CD4-positive, alpha-beta T cell (primary cell): ENCODE measurements at places on chromosomes 13 and 19.

DNA sequence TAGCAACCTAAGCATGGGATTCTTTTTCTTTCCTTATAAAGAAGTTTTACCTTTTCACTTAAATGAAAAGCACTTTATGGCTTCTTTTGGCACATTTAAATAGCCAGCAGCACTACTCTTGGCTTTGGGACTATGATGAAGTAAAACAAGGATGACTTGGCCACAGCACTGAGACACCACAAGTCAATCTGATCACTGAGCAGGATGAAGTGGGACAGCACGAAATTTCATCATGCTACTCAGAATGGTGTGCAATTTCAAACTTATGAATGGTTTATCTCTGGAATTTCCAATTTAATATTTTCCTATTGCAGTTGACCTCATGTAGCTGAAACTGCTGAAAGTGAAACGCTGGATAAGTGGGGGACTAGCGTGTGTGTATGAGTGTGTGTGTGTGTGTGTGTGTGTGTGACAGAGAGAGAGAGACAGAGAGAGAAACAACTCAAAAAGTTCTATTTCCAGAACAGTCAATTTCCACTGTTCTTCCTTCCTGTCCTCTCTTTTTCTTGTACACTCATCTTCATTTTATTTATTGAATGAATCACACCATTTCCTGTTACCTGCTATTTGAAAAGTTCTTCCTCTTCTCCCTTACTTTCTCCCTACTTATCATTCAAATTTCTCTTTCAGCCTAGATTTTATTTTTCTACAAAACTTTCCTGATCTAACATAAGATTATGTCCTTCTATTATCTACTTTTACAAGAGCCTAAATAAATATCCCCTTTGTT is 414.2 kb upstream of the MIR17HG start:
- no peak overlapping the region for H3K27ac ChIP-seq
- DNase-seq, result no peak
- no peaks in the 10 kb centered on the region for H3K27me3 ChIP-seq
- no peak overlapping the region for H3K4me3 ChIP-seq
- no peaks in the 10 kb centered on the region for H3K36me3 ChIP-seq

GRCh38 chr13:58151452-58151851 is 519.9 kb downstream of the PCDH17 start:
- no peaks in the 10 kb centered on the region for H3K36me3 ChIP-seq
- no peaks in the 10 kb centered on the region for H3K4me1 ChIP-seq
- H3K27me3 ChIP-seq, result no peaks in the 10 kb centered on the region
- H3K4me3 ChIP-seq, result no peak overlapping the region
- DNase-seq, result no peak
- H3K27ac ChIP-seq, result no peak overlapping the region

DNA sequence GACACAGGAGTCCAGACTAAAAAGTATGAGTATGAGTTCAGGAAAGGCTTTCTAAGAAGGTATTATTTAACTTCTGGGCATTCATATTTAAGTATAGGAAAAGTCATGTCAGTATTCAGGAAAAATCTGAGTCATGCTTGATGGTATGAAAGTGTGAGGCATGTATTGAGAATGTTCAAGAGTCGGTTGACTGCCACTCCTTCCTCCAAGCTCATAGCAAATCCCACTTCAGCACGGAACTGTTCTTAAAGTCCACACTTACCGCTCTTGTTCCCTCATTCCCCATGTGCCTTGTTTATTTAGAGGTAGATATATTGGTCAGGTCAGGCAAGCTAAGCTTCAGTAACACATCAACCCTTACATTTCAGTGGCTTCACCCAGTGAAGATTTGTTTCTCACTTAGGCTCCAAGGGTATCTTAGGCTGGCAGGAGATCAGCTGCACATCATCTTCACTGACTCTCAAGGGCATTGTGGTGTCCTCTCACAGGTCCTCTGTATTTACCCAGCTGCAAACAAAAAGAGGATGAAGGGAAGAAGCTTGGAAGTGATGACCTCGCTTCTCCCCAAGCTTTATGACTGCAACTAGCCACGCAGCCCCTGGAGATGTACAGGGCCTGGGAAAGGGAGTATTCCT is 1189.2 kb downstream of the EFNB2 start:
- no peaks in the 10 kb centered on the region for H3K4me1 ChIP-seq
- no peaks in the 10 kb centered on the region for H3K27me3 ChIP-seq
- no peaks in the 10 kb centered on the region for H3K36me3 ChIP-seq
- no peak overlapping the region for H3K27ac ChIP-seq
- no peak overlapping the region for H3K4me3 ChIP-seq

GRCh38 chr13:57946361-57946760 is 314.8 kb downstream of the PCDH17 start:
- no peaks in the 10 kb centered on the region for H3K27me3 ChIP-seq
- no peaks in the 10 kb centered on the region for H3K4me1 ChIP-seq

DNA sequence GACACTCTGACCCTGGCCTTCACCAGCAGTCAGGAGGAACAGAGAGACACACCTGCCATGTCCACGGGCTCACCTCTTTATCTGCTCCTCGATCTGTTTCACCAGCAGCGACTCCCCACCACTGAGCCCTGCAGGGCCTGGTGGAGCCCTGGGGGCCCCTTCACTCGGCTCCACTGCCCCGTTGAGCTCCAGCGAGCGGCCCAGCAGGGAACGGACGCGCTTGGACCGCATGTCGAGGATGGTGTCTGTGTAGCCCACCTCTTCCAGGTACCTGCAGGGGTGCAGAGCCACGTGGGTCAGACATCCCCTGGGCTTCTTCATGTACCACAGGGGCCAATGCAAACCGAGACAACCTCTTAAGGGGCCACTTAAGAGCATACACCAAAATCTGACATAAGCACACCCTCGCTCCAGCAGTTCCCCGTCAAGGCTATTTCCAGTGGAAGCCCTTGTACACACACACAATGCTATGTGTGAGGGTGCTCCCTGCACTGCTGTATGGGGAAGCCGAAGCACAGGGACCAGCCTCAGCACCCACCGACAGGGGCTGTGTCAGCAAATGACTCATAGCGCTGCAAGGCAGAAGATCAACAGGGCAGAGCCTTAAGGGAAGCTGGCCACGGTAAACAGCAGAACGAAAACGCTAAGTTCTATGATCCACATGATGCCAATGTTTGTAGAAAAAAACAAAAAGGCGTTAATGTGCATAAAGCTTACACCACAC is 12.7 kb upstream of the FKRP start:
- H3K27me3 ChIP-seq, result no peaks in the 10 kb centered on the region
- H3K4me3 ChIP-seq, result no peak overlapping the region
- peaks cover 86% of the 10 kb centered on the region for H3K36me3 ChIP-seq
- no peak for DNase-seq
- no peak overlapping the region for H3K27ac ChIP-seq

GRCh38 chr13:100403675-100404074 is 184.9 kb downstream of the GGACT start:
- H3K36me3 ChIP-seq, result no peaks in the 10 kb centered on the region
- no peak overlapping the region for H3K27ac ChIP-seq
- no peak for DNase-seq

GRCh38 chr19:3778899-3779723 is 7.1 kb downstream of the MATK start:
- H3K36me3 ChIP-seq, result peaks cover 4% of the 10 kb centered on the region
- H3K27ac ChIP-seq, result no peak overlapping the region
- H3K4me3 ChIP-seq, result no peak overlapping the region
- H3K4me1 ChIP-seq, result no peaks in the 10 kb centered on the region
- DNase-seq, result no peak

DNA sequence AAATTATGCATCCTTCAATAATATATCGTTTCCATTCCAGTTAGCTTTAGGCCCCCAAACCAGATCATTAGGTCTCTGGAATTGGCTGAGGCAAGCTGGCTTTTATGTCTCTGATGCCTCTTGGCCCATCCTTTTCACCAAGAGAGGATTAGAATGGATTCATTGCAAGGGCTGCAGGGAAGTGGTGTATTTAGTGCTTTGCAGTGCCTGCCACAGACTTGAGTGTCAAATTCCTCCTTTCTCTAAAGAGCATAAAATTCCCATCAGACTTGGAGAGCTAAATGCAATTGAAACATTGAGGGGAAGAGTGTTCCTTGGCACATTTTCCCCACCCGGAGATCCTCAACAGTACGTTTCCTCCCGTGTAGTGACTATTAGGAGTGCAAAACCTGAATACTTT is 302.6 kb downstream of the ATP8A2 start:
- peaks cover 3% of the 10 kb centered on the region for H3K27me3 ChIP-seq
- H3K27ac ChIP-seq, result no peak overlapping the region
- no peak overlapping the region for H3K4me3 ChIP-seq
- H3K36me3 ChIP-seq, result no peaks in the 10 kb centered on the region

DNA sequence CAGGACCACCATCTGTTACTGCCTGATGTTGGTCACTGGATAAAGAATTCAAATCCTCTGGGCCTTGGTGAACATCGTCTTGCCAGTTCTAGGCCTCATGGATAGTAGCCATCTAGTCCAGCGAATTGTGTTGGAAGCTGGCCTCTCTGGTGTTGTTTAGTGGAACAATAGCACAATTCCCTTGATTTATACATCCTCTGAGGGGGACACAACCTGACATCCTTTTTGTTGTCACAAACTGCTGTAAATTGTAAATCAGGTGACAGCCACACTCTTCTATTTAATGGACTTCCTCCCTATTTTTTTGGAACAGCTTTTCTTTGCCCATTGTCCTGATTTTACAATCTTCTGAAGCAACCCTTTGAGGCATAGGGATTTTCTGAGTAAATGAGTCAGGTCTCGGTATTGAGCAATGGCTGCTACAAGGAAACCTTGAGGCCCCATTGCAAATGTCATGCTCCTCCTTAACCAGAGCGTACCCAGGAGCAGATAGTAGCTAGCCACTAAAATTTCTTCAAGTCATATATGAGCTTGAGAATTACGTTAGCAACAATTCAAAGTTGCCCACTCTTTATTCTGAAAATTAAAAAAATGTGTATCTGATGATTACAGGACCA is 263.3 kb downstream of the COG6 start:
- DNase-seq, result no peak
- H3K4me3 ChIP-seq, result no peak overlapping the region
- H3K36me3 ChIP-seq, result no peaks in the 10 kb centered on the region
- H3K27me3 ChIP-seq, result no peaks in the 10 kb centered on the region
- no peak overlapping the region for H3K27ac ChIP-seq
- no peaks in the 10 kb centered on the region for H3K4me1 ChIP-seq

DNA sequence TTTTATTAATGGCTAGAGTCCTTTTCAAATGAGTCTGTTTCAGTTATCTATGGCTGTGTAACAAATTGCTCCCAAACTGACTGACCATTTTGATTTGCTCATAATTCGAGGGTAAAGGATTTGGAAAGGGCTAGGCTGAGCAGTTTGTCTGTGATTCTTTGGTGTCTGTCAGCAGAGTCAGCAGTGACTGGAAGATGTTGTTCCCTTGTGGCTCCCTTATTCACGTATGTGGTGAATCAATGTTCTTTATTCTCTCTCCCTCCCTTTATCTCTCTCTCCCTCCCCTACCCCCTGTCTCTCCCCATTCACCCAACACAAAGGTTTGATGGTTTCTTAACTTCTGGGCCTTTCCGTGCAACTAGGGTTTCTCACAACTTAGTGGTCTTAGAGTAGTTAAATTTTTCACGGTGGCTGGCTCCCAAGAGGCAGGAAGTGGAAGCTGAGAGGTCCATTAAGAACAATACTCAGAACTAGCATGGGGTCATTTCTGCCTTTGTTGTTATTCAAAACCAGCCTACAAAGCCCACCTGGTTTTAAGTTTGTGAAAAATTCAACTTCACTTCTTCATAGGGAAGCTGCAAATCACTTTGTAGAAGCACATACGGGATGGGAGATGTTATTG is 772.5 kb upstream of the SLITRK1 start:
- no peak overlapping the region for H3K27ac ChIP-seq
- no peaks in the 10 kb centered on the region for H3K4me1 ChIP-seq
- no peaks in the 10 kb centered on the region for H3K27me3 ChIP-seq
- no peak overlapping the region for H3K4me3 ChIP-seq
- no peak for DNase-seq

DNA sequence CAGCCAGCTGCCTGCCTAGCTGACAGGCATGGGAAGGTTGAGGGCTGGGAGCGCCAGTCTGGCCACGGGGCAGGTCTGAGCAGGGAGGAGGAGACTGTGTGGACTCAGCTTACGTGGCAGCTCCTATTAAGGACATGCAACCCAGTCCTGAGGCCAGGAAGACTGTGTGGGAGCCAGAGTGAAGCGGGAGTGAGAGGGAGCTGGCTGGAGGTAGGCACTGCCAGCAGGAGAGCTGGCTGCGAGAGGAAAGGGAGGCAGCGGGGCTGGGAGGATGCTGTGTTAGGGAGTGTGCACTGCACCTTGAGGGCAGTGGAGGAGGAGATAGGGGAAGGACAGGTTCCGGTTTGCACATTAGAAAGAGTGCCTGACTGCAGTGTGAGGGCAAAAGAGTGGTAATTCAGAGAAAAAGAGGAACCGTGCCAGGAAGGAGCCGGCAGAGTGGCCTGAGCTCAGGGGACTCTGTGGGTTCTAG is 99.2 kb downstream of the SLC7A1 start:
- no peaks in the 10 kb centered on the region for H3K4me1 ChIP-seq
- H3K4me3 ChIP-seq, result no peak overlapping the region
- H3K27ac ChIP-seq, result no peak overlapping the region
- peaks cover 5% of the 10 kb centered on the region for H3K27me3 ChIP-seq
- no peaks in the 10 kb centered on the region for H3K36me3 ChIP-seq
- DNase-seq, result no peak

DNA sequence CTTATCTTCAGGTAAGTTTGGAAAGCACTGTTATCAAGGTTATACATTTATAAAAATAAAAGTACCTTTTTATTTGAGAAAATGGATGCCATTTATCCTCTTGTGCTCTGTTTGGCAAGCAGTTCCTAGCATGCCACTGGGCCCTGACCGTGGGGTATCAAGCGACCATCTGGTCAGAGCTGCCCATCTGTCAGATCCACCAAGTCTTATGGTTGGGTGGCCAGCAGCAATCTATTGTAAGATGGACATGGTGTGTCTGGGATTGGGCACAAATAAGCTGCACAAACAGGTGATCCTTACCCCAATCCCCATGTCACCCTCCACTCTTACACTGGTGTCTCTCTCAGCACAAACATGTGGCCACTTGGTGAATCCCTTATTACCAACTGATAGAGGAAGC is 178.5 kb downstream of the DLEU7 start:
- no peak for DNase-seq
- H3K4me3 ChIP-seq, result no peak overlapping the region
- H3K4me1 ChIP-seq, result no peaks in the 10 kb centered on the region
- H3K27me3 ChIP-seq, result no peaks in the 10 kb centered on the region
- no peak overlapping the region for H3K27ac ChIP-seq
- H3K36me3 ChIP-seq, result no peaks in the 10 kb centered on the region

- H3K4me3 ChIP-seq, result peak overlapping the region; percentile 12
- no peaks in the 10 kb centered on the region for H3K36me3 ChIP-seq
- H3K4me1 ChIP-seq, result peaks cover 72% of the 10 kb centered on the region
- no peaks in the 10 kb centered on the region for H3K27me3 ChIP-seq
These were observed 13.3 kb downstream of the ARRDC2 start for GRCh38 chr19:18021121-18021755.

GRCh38 chr13:42355491-42356183 is 83.7 kb downstream of the AKAP11 start:
- H3K27ac ChIP-seq, result peak overlapping the region; percentile 32
- DNase-seq, result no peak
- H3K36me3 ChIP-seq, result no peaks in the 10 kb centered on the region
- no peaks in the 10 kb centered on the region for H3K27me3 ChIP-seq
